ENCODE measurements at places on chromosomes 2 and 18. TPM values are rescaled to one million over a fixed set of nuclear protein-coding genes. Genes with fewer than 3 reads are reported as not detected.

METTL4 gene
- 12.2 TPM for total RNA-seq

TUBA3D gene
- total RNA-seq, result not detected

TEKT4 gene
- total RNA-seq, result not detected

CRYBA2 gene
- total RNA-seq, result not detected

LOXL3 gene
- total RNA-seq, result 12.6 TPM

XPO1 gene
- 348 TPM for total RNA-seq

CLEC4F gene
- not detected for total RNA-seq
